Stimulated activated CD8-positive, alpha-beta memory T cell treated with anti-CD3 and anti-CD28 coated beads, Interleukin-2, amount 100 ng/mL, for 1 hour (primary cell): ENCODE measurements at places on chromosomes 6 and 20.
A peak's percentile ranks its signal among the peaks of the same experiment; 100 is the strongest.

DNA sequence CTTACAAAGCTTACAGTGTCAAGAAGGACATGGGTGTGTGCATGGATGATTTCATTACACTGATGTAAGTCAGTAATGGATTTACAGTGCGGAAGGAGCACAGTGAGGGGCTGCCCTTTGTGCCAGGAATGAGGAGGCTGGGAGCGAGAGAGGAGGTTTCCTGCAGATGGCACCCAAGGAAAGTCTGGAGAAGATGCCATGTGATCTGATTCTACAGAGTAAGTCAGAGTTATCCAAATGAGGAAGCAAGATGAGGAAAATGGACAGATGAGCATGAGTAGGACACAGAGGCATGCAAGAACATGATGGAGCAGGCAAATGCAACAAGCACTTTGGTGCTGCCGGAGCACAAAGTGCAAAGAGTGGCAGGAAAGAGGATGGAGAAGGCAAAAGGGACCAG, 29.7 kb downstream of the MAP7 start:
- no peak for DNase-seq

- DNase-seq: peak; percentile 26
Observed at GRCh38 chr20:44733341-44734069, 12.2 kb upstream of the KCNK15 start.

GRCh38 chr6:37109714-37110499, 60.0 kb upstream of the PIM1 start:
- no peak for DNase-seq

GRCh38 chr6:152463164-152463563, 174.0 kb downstream of the SYNE1 start:
- DNase-seq: no peak

GRCh38 chr6:135922174-135922573, 70.7 kb downstream of the PDE7B start:
- DNase-seq: no peak

DNA sequence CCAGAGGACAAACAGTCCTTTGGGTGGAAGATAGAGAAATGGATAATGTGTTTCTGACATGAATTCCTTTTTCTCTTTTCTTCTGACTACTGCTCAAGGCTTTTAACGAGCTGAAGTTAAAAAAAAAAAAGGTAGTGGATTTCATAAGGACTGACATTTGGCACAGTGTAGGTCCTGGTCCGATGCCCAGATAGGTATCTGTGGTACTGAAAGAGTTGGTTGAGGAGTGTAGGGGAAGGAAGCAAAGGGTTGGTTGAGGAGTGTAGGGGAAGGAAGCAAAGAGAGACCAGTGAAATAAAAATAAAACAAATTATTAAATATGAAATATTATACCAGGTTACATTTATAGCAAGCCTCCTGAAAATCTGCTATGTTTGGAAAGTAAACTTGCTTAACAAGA, 11.8 kb downstream of the UTRN start:
- DNase-seq: no peak

DNA sequence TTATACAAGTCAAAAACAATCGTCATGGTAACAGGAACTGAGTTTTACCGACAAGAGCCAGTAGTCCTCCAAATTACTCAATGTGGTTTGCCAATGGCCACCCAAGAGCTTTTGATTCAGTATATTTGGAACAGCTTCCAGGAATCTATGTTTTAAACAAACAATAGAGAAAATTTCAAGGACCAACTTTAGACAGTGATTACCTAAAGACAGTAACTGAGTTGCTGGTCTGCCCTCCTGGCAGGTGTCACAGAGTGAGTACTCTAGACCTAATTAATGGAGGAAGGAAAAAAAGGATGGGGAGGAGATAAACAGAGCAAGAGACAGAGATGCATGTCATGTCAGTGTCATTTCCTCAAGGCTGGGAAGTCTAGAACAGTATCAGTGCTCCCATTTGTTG, 361.3 kb upstream of the BTBD3 start:
- DNase-seq: no peak
